ENCODE measurements at places on chromosomes 6 and 20. TPM values are rescaled to one million over a fixed set of nuclear protein-coding genes. Genes with fewer than 3 reads are reported as not detected.

MARCKS gene
- total RNA-seq, result 19.2 TPM

TRIM40 gene
- not detected for total RNA-seq

RNF144B gene
- total RNA-seq, result 8.8 TPM

DNA sequence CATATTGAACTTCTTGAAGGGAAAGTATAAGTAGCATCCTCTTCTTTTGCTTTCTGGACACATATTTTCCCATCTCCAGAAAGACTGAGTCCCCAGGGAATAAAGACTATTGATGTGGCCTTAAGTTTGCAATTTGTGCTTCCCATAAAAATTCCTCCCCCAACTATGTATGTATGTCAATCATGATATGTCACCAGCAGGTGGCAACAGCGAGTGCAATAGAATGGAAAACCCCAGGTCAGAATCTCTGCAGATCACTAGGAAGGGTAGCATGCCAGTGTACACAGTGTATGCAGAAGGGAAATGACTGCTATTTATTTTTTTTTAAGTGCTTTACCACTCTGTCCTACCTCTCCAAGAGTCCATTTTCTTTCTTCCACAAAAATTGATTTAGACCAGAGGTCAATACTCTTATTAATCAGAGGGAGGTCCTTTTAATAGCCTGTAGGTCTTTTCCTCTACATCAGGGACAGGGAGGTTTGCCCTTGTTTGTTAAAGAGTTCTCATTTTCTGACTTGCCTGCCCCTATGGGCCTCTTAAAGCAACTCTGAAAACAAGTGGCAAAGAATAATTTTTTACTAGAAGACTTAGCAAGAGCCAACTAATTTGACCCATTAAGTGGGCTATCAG, 61.4 kb downstream of the BMP2 start:
- H3K27ac ChIP-seq, result no peak overlapping the region
- no peaks in the 10 kb centered on the region for H3K36me3 ChIP-seq
- no peaks in the 10 kb centered on the region for H3K27me3 ChIP-seq
- DNase-seq, result peak; percentile 15
- no peak overlapping the region for H3K4me3 ChIP-seq

- H3K4me1 ChIP-seq, result no peaks in the 10 kb centered on the region
- no peak overlapping the region for H3K27ac ChIP-seq
These were observed 53.9 kb downstream of the OTOR start for GRCh38 chr20:16801919-16802651.

- H3K4me3 ChIP-seq, result no peak overlapping the region
- H3K36me3 ChIP-seq, result peaks cover 22% of the 10 kb centered on the region
- H3K27ac ChIP-seq, result no peak overlapping the region
- H3K4me1 ChIP-seq, result no peaks in the 10 kb centered on the region
- peak; percentile 55 for DNase-seq
- no peaks in the 10 kb centered on the region for H3K27me3 ChIP-seq
These were observed 26.0 kb downstream of the MYLIP start for GRCh38 chr6:16154904-16155303.

DNA sequence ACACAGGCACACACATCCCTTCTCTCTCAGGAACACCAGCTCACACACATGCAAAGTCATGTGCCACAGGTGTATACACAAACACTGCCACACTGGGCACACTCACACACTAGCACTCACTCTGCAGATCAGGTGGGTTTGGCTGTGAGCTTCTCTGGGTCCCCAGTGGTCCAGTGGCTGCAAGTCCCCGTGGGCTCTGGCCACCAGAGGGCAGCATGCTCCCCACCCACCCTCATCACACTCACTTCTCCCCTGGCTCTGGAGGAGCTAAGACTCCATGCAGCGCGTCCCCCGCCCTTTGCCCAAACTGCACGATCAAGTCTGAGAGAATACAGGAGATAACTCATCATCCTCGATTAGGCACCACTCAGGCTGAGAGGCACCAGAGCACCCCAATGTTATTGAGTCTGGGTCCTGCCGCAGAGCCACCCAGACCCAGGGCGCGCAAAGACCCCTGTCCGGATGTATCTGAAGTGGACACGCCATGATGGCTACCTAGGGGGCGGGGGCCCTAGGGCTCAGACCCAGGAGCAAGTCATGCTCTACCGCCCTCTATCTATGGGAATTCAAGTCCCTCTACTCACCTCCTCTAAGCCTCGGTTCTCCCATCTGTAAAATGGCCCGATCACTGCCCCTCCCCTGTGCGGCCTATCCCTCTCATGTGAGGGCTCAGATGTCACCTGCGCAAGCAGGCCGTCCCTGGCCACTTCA, 90.5 kb downstream of the GRM4 start:
- DNase-seq, result peak; percentile 65
- H3K27me3 ChIP-seq, result no peaks in the 10 kb centered on the region
- no peaks in the 10 kb centered on the region for H3K36me3 ChIP-seq
- H3K27ac ChIP-seq, result no peak overlapping the region

- H3K27ac ChIP-seq, result no peak overlapping the region
- H3K4me3 ChIP-seq, result no peak overlapping the region
- H3K36me3 ChIP-seq, result peaks cover 47% of the 10 kb centered on the region
- H3K27me3 ChIP-seq, result no peaks in the 10 kb centered on the region
- no peaks in the 10 kb centered on the region for H3K4me1 ChIP-seq
- no peak for DNase-seq
These were observed 69.9 kb downstream of the HACE1 start for GRCh38 chr6:104789770-104790190.

DNA sequence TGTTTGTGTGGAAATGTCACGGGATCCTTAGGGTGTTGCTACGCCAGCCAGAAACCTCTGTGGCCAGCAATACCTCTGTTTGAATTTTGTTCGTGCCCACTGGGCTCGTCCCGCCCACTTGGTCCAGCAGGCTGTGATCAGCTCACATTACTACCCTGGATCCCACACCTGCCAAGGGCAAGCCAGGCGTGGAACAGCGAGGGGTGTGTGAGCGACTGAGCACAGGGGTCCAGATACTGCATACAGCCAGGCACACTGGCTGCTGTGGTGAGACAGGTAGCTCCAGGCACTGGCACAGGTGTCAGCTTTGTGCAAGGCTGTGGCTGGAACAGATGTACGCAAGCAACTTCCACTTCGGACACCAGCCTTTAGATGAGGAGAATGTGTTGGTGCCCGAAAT, 718.9 kb downstream of the EPHA7 start:
- H3K27ac ChIP-seq, result no peak overlapping the region
- no peaks in the 10 kb centered on the region for H3K27me3 ChIP-seq
- DNase-seq, result no peak
- no peaks in the 10 kb centered on the region for H3K36me3 ChIP-seq
- H3K4me1 ChIP-seq, result no peaks in the 10 kb centered on the region
- no peak overlapping the region for H3K4me3 ChIP-seq

DNA sequence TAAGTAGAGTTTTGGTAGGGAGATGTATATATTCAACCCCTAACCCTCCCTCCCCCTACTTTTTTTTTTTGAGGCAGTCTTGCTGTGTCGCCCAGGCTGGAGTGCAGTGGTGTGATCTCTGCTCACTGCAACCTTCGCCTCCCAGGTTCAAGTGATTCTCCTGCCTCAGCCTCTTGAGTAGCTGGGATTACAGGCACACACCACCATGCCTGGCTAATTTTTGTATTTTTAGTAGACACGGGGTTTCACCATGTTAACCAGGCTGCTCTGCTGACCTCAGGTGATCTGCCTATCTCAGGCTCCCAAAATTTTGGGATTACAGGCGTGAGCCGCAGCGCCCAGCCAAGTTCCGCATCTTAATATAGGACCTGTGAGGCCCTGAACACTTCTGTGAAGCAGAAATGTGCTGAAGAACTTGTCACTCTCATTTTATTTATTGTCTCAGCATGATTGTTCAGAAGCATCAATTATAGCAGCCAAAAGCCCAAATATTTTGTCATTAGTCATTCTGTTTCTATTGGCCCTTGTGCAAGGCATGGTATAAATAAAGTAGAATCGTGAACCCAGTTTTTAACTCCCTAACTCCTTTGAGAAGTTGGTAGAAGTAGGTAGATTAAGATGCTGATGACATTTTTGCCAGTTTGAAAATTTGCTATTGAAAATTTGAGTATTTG, 19.4 kb downstream of the DSTN start:
- H3K4me3 ChIP-seq, result no peak overlapping the region
- DNase-seq, result no peak
- no peaks in the 10 kb centered on the region for H3K27me3 ChIP-seq
- H3K36me3 ChIP-seq, result peaks cover 4% of the 10 kb centered on the region
- H3K27ac ChIP-seq, result peak overlapping the region; percentile 61
- H3K4me1 ChIP-seq, result peaks cover 77% of the 10 kb centered on the region

- no peak overlapping the region for H3K27ac ChIP-seq
- DNase-seq, result no peak
- no peak overlapping the region for H3K4me3 ChIP-seq
- no peaks in the 10 kb centered on the region for H3K4me1 ChIP-seq
- no peaks in the 10 kb centered on the region for H3K27me3 ChIP-seq
- no peaks in the 10 kb centered on the region for H3K36me3 ChIP-seq
These were observed 26.1 kb upstream of the RIPPLY2 start for GRCh38 chr6:83827050-83827449.

DNA sequence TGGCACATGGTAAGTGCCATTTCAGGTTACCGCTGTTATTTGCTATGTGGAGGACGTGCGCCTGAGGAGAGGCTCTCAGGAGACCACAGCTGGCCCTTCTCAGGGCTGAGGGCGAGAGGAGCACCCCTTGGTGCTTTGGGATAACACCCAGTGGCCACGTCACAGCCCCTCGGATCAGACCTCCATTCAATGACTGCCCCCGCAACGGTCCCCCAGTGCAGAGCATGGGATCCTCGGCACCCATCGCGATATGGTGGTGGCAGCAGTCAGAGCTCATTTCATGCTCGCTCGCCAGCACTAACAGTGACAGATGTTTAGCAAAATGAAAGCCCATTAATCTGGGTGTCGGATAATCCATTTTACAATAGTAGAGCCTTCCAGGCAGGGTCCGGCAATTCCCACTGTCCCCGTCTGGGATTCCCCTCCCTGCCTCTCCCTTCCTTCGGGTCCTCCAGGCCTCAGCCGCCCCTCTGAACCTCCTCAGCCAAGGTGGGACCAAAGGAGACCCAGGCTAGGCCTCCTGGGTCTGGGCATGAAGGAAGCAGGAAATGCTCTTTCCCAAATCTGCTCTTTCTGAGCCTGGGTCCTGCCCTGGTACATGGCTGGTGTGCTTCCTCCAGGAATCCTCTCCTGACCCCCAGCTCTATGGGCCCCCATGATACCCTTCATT, 117.1 kb downstream of the GRM4 start:
- no peak overlapping the region for H3K4me3 ChIP-seq
- no peaks in the 10 kb centered on the region for H3K4me1 ChIP-seq
- no peaks in the 10 kb centered on the region for H3K36me3 ChIP-seq
- H3K27me3 ChIP-seq, result peaks cover 11% of the 10 kb centered on the region
- DNase-seq, result no peak
- H3K27ac ChIP-seq, result no peak overlapping the region

- H3K36me3 ChIP-seq, result no peaks in the 10 kb centered on the region
- no peak for DNase-seq
- H3K4me3 ChIP-seq, result no peak overlapping the region
- peaks cover 45% of the 10 kb centered on the region for H3K4me1 ChIP-seq
These were observed 60.2 kb downstream of the LRRC1 start for GRCh38 chr6:53854843-53855567.

GRCh38 chr20:35698298-35699126, 640 bp downstream of the NFS1 start:
- H3K4me1 ChIP-seq, result peaks cover 33% of the 10 kb centered on the region
- H3K27ac ChIP-seq, result peak overlapping the region; percentile 90
- H3K27me3 ChIP-seq, result no peaks in the 10 kb centered on the region
